Retina (tissue), 1 donor: ENCODE measurements at places on chromosomes 12 and 14.

DNA sequence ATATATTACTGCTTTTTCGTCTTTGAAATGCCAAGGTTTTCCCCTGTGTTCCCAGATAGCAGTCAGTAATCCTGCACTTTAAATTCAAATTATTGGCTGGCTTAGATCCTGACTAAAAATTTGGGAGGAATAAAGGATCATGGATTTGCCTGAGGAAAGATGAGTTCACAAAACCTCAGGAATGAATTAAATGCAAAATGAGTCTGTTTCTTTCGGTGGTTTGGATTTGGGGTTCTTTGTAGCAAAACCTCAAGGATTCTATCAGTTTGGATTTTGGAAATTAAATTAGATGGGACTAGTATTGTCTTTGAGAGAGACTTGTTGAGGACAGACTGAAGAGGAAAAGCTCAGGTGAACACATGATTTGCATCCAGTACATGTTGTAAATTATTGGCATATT lies 36.1 kb downstream of the PPFIBP1 start:
- no peak for DNase-seq

DNA sequence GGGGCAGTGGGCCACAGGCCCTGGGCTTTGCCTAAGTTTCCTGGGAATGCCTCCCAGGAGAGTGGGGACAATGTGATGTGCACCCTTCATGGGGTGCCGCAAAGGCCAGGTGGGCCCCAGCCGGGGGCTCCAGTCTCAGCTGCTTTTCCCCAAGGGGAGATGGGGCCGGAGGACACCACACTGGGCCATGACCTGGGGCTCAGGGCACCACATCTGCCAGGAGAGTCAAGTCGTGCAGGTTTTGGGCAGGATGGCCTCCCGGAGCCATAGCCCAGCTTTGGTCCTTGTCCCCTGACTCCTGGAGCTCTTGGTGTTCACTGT lies 12.2 kb downstream of the HIP1R start:
- no peak for DNase-seq

GRCh38 chr12:106517314-106517713 lies 65.5 kb upstream of the RFX4 start:
- no peak for DNase-seq

- DNase-seq, result no peak
These were observed 1951.9 kb upstream of the SEL1L start for GRCh38 chr14:83485591-83485990.

GRCh38 chr14:57057803-57058202 lies 210.9 kb downstream of the EXOC5 start:
- no peak for DNase-seq

GRCh38 chr12:132204793-132205270 lies 60.6 kb downstream of the NOC4L start:
- DNase-seq, result peak; percentile 58

- DNase-seq, result peak; percentile 78
These were observed at the start of gene SMOC1 for GRCh38 chr14:69879175-69880043. TSS of gene SMOC1 (plus strand) at chr14:69879416. CDS start at chr14:69879679, 263 bp downstream.

DNA sequence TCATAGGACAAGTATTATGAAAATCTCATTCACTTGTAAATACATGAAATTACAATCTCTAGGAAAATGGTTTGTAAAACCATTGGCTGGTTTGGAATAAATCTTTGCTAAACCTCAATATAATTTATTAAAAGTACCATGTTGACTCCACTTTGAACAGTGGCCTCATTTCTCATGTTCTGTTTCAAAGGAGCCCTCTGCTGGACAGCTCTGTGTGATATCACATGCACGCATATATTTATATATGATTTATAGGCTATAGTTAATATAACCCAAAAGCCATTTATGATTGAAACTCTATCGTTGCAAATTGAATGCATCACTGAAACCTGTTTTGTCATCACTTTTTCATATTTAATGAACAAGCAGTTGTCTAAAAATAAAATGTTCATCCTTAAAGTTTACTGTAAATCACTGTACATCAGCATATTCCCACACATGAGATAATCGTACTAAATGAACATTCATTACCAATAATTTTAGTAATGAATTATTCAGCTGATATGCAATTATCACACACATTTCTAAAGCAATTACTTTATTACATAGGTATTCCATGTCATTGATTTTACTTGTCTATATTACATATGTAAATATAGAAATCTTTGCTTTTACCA lies 493.8 kb downstream of the NPAS3 start:
- DNase-seq, result no peak

GRCh38 chr12:26651566-26652188 lies 181.3 kb downstream of the ITPR2 start:
- peak; percentile 69 for DNase-seq

GRCh38 chr12:62627181-62627580 lies 160.6 kb downstream of the MON2 start:
- no peak for DNase-seq

DNA sequence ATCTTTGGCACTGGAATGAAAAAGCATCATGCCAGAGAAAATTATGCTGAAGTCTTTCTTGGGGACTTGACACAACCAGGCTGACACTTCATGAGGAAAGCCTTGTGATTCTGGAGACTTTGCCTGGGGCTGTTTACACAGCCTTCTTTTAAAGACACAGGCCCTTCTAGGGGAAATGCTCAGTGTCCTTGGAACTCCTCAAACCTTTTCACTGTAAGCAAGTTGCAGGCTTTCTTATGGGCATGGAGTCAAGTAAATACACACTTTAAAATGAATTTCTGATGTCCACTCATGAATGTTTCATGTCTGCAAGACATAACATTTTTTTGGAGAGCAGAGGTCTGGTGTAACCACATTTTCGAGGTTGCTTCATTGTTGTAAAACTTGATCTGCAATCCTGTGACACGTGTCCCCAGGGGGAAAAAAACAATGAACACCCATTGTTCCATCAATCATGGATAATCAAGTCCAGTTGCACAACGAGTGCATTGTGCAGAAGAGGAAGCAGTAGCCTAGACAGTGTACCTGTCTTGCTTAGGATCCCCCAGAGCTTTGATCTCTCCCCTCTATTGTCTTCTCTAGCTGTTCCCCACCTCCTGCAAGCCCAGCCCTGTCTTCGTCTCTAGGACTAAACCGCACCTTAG lies 155.1 kb upstream of the PRICKLE1 start:
- DNase-seq, result no peak

- no peak for DNase-seq
These were observed 10.1 kb upstream of the MANSC4 start for GRCh38 chr12:27790179-27790578.

- DNase-seq, result no peak
These were observed 101.2 kb upstream of the NCOR2 start for GRCh38 chr12:124668602-124669001.

- DNase-seq, result peak; percentile 33
These were observed 30.3 kb downstream of the SSH1 start for GRCh38 chr12:108826807-108827721.

DNA sequence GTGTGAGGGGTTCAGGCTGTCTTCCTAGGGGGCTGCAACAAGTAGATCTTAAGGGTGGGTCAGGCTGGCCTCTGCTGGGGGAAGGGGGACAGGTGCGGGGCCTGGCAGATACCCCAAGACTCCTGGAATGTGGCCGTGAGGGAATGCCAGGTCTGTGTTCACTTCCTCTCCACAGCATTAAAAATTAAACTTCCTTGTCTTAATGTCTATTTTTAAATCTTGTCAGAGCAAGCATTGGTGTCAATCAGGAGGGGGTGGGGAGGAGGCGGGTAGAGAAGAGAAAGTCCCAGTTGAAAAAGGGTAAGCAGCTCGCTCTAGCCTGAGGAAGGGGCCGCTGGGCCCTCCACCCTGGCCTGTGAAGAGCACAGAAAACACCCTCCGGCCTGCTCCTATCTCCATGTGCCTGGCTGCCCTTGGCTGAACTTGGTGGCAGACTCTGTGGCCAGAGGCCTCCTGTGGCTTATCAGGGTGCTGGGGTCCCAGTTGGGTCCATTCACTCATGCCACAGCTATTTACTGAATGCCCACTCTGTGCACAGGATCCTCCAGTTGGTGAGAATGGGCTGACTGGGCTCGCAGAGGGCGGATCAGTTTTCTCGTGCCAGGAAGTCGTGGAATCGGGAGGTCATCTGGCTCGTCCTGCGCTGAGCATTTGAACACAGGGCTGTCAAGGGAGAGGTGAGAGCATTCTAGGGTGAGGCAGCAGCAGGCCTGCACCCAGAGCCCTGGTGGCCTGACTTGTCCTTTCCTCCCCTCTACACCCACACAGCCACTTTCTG lies 128.8 kb downstream of the TSPAN9 start:
- DNase-seq, result no peak

- DNase-seq, result no peak
These were observed 23.0 kb upstream of the GSG1 start for GRCh38 chr12:13126494-13126893.

DNA sequence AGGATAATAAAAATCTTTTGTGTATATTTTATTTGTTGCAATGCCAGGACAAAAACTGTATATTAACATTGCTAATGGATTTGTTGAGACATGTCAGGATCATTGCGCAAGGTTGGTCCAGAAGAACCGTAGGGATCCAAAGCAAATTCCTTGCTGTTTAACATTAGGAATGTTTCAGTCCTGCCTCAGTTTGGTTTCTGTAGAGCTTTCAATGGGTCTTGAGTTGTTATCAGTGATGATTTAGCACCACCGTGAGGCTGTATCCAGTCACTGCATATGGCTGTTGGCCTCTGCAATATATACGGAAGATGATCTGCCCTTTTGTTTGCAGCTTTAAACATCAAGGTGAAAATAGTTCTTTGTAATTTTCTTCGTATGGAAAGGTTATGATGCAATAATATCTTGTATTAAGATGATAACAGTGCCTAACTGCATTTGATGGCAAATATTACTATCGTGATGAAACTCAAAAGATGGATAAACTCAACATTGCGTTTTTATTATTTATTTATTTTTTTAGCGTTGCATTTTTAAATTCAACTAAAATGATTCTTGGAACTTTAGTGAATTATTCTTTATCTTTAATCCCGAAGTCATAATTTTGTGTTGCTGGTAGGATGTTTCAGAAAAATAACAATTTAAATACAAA lies 231.2 kb downstream of the AKAP6 start:
- DNase-seq, result peak; percentile 46

- no peak for DNase-seq
These were observed 14.1 kb downstream of the ARF3 start for GRCh38 chr12:48943221-48943620.

DNA sequence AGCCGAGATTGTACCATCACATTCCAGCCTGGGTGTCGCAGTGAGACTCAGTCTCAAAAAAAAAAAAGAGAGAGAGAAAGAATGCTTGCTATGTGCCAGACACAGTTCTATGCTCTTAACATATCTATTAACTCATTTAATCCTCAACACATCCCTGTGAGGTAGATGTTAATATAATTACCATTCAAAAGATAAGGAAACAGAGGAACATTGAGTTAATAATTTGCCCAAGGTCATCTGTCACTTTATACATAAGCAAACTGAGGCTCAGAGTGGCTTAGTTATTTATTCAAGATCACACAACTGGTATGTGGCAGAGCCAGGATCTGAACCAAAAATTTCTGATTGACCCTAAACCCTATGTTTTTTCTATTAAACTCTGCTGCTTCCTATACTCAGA lies 116.1 kb upstream of the BCAT1 start:
- DNase-seq, result no peak
